ENCODE measurements at places on chromosomes 12 and 14.

DNA sequence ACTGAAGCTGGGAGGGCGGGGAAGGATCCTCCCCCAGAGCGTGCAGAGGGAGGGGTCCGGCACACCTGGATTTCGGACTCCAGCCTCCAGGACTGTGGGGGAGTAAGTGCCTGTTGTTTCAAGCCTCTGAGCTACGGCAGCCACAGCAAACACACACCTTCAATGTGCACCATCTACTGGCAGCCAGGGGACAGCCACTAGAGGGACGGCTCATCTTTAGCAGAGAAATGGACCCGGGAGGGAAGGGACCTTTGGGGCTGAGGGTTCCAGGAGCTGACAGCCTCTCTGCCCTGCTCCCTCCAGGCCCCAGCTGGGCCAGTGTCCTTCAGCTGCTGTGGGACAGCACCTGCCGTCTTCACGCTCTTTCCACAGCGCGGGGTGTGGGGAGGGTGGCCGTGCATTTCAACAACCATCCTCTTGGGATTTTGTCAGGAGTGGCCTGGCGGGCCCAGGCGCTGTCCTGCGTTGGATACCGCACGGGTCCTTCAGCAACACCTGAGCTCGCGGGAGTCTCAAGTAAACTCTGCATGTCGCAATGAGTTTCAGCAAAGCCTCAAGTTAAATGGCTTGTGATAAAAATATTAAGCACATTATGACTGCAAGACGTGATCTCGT, 209.2 kb upstream of the C14orf180 start:
- no peak for DNase-seq

GRCh38 chr12:124185971-124186686, 108.8 kb upstream of the RFLNA start:
- no peak for DNase-seq

- DNase-seq: no peak
Measured at GRCh38 chr14:85037411-85037810, 492.5 kb upstream of the FLRT2 start.

- DNase-seq: no peak
Measured at GRCh38 chr14:72801836-72802587, 91.9 kb downstream of the DPF3 start.

DNA sequence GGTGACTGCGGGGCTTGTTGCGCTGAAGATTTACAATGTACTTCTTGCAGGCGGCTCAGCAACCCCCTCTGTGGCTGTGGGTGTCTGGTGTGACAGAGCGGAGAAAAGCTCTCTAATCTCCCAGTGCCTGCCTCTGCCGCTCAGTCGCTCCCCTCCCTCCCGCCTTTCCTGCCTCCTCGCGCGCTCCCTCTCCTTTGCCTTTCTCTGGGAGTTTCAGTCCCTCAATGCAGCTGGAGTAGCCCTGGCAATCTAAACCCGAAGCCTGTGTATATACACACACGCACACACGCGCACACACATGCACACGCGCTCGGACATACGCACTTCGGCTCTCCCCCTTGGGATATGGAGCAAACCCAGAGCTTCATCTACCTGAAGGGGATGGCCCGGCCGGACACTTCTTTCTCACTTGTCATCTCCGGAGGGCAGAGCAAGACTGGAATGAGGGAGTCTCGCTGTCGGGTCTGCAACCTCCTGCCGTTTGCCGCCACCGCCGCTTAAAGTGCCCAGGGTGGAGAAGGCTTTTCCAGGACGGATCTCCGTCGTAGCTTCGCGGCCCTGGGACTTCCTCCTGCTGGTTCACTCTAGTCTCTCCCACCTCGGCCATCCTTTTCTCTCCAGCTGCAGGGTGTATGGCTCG, 599 bp upstream of the TRHDE start:
- peak; percentile 11 for DNase-seq

GRCh38 chr14:89182326-89182725, 234.7 kb downstream of the FOXN3 start:
- DNase-seq: no peak

DNA sequence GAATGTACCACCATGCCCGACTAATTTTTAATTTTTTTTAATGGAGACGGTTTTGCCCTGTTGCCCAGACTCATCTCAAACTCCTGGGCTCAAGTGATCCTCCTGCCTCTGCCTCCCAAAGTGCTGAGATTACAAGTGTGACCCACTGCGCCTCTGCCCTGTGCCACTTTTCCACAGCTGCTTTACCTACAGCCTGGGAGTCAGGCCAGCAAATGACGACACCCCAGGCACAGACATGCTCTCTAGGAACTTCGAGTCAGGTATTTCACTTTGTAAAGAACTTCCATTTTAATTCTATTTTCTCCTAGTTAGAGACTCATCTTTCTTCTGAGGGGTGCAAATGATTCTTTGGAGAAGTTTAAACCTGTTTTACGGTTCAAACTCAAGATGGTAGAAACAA, 89.0 kb downstream of the ETV6 start:
- no peak for DNase-seq

DNA sequence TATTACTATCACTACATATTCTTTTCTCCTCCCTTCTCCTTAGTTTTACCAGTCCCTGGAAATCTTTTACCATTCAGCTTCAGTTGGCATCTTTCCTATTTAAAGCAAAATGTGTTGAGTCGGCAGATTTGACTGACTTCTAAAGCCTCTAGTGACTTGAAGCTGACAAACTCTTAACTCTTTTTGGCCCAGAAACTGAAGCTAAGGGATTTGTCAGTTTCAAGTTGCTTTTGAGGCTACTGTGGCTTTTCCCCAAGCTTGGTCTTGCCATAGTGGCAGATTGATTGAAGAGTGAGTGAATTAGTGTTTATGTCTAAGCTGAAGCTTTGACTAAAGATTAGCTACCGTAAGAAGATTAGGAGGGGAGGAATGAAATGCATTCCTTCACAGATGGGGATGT, 104.0 kb downstream of the ETNK1 start:
- no peak for DNase-seq
